SJSA1 (cell line): ENCODE measurements at places on chromosomes 6 and 20. TPM values are rescaled to one million over a fixed set of nuclear protein-coding genes. Genes with fewer than 3 reads are reported as not detected.

The ZNFX1 gene
- 21.1 and 32.8 TPM in 2 replicates for total RNA-seq

The TRERF1 gene
- total RNA-seq: 3.0 and 3.6 TPM in 2 replicates

The PRND gene
- total RNA-seq: not detected in 2 replicates

The SSTR4 gene
- not detected in 2 replicates for total RNA-seq

The DDO gene
- total RNA-seq: 0.53 TPM in 1 of 2 replicates, not detected in the other

The PSORS1C2 gene
- not detected in 2 replicates for total RNA-seq

GRCh38 chr20:57652606-57653545 is 32.6 kb upstream of the ZBP1 start:
- DNase-seq: peak; percentile 40

- DNase-seq: peak; percentile 78
Observed at GRCh38 chr6:10595731-10596664, 74.8 kb downstream of the GCNT2 start.

DNA sequence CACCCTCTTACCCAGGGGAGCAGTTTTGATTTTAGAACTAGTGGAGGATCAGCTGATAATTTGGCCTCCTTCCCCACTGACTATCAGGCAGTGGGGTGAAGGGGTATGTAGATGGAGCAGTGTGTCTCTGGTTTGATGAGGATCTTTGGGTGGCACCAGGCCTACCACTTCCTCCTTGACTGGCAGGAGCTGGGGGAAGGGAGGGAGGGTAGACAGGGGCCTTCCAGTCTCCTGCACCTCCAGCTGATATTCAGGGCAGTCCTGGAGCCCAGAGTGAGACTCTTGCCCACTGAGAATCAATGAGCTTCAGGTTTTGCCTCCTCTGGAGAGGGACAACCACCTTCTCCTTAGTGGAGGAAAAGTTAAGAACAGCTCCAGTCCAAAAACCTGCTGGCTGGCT is 3.2 kb downstream of the DEF6 start:
- DNase-seq: no peak

DNA sequence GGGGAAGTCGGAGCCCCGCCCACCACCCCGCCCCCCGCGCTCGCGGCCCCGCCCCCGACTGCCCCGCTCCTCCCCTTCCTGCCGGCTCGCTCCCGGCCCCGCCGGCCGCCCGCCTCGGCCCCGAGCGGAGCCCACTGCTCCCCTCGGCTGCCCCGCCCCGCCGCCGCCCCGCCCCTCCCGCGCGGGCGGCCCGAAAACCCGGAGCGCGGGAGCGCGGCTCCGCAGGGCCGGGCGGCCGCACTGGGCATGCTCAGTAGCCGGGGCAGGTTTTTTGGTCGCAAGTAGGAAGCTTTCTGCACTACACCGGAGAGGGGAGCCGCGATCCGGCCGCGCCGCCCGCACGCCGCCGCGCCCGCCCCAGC is at the start of gene CDYL:
Gene CDYL, plus strand, starts transcription at position 274 of the 362 bp plus-strand sequence. CDS start 380 bp downstream, outside the sequence.
- DNase-seq: no peak

- no peak for DNase-seq
Observed at GRCh38 chr20:40282541-40282940, 406.5 kb downstream of the MAFB start.

- DNase-seq: no peak
Observed at GRCh38 chr6:90534337-90535025, 52.4 kb downstream of the MAP3K7 start.

- DNase-seq: no peak
Observed at GRCh38 chr20:52235129-52235528, 43.5 kb upstream of the ZFP64 start.

- no peak for DNase-seq
Observed at GRCh38 chr20:36613974-36614373, 8.4 kb downstream of the RAB5IF start.

GRCh38 chr20:15220009-15220656 is 882.7 kb upstream of the FLRT3 start:
- no peak for DNase-seq

- DNase-seq: peak; percentile 44
Observed at GRCh38 chr20:34709831-34710567, 5.9 kb downstream of the TP53INP2 start.

DNA sequence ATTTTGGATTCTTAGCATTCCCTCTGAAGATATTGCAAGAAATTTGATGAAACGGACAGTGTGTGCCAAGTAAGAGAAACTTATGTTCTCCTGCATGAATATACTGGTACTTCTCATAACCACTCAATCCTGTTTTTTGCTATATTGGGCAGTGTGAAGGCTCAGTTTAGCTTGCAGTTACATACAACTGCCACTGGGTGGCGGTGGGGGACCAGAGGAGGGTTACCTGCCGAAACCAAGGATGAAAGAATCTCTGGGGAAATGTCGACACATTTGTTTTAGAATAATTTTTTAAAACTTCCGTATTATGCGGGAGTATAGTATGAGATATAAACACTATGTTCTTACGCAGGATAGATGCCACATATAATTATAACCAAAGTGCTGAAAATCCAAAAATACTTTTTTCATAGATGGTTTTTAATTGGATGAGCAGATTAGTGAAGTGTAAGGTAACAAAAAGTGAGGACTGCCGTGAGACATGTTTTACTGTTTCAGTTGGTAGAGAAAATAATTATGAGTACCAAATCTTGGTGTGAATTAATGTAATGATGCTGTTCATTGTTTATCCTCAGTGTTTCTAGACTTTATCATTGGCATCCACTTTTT is 9.7 kb downstream of the TRMT11 start:
- DNase-seq: peak; percentile 53

DNA sequence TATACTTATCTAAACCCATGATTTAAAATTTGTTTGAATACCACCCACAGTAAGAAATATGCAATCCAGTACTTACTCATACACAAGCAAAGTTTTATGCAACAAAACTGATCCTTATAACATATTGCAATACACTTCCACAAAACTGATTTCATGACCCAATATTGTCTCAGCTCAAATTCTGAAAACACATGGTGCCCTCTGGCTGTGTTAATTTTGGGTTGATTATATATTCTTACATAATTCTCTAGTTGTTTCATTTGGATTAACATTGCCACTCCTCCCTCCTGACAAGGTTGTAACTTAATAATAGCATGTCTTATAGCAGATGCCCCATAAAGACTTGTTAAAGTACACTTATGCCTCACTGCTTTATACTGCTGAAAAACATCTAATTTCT is 73.0 kb upstream of the TULP1 start:
- no peak for DNase-seq
